ENCODE measurements at places on chromosomes 3 and 15.

DNA sequence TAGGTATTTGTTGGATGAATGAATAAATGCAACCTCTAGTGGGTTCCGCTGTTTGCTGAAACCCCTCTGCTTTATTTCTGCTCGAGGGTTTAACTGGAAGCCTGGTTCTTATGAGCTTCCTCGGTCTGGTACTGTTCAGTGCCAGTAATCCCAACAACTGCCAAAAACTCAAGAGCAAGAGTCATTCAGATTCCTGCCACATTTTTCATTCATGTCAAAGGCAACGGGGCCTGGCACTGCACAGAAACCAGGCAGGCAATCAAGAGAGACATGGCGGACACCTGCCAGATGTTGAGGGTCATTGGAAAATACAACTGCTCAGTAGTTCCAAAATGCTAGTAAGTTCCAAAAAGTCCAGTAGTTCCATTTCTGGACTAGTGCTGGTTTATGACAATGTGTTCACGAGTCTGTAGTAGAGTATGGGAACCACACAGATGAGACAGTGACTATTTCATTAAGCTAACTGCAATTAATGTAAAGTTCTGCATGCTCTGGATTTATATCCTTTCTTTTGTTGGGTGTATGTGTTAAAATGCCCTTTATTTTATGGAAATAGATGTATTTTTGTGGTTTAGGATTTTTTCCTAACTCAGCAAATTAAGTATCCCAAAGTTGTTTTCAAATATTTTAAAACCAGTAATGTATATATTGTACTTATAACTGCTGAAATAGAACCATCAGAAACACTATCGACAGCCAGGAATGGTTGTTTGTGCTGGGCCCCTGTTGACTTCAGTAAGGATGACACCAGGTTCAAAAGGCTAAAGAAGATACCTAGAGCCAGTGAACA, 22.7 kb upstream of the TMEM41A start:
- DNase-seq: no peak

DNA sequence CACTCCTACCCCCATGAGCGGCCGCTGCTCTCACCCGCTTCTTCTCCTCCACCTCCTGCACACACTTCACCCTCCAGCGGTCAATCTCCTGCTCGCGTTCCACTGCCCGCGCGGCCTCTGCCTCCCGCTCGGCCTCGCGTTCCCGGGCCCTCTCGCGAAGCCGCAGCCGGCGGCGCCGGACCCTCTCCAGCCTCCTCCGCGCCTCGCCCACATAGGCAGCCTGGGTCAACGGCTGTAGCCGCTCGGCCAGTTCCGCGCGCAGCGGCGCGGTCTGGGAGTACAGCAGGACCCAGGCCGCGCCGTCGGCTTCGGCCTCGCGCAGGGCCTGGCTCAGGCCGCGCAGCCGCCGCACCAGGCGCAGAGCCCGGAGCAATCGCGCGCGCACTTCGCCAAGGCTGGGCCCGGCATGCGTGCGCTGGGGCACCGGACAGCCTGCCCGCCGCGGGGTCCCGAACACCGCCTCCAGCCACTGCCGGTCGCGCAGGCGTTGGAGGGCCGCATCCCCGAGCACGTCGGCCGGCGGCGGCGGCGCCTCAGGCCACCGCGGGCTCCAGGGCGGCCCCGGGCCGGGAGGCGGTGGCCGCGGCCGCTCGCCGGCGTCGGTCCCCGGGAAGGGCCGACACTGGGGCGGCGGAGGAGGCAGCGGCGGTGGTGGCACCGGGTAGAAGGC, 595 bp downstream of the PDCD7 start:
- no peak for DNase-seq

DNA sequence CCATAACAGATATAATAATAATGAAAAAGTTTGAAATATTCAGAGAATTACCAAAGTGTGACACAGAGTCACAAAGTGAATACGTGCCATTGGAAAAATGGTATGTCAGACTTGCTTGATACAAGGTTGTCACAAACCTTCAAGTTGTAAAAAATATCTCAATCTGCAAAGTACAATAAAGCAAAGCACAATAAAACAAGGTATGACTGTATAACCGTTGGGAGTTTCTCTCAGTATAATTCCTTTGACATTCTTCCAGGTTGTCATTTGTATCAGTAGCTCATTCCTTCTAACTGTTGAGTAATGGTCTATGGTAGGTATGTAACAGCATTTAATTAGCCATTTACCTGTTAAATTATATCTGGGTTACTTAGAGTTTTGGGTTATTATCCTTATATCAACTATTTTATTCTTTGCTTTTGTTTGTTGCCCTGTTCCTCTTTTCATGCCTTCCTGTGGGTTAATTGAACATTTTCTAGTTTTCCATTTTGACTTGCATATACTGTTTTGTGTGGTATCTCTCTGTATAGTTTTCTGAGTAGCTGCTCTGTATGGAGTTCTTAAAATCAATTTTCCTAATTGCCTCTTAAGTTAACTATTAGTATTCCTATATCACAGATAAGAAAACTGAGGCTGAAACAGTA, 112.5 kb downstream of the SUCNR1 start:
- no peak for DNase-seq

GRCh38 chr3:167820102-167820865, 84.8 kb downstream of the SERPINI1 start:
- DNase-seq: no peak

DNA sequence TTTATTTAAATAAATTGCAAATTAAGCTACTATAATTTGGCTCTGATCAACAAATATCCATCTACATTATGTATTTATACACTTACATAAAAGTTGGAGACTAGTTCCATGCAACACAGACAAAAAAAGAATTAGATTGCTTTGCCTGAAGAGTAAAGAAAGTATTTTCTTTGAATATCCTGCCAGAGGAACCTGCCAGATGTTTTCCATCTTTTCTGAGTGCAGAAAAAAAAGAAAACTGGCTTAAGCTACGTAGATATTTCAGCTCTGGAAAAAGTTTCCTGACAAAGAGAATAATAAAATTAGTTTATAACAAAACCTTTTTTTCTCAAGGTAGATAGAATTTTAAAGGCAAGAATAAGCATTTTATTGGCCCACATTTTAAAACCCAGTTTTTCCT, 607.5 kb upstream of the NAALADL2 start:
- no peak for DNase-seq

DNA sequence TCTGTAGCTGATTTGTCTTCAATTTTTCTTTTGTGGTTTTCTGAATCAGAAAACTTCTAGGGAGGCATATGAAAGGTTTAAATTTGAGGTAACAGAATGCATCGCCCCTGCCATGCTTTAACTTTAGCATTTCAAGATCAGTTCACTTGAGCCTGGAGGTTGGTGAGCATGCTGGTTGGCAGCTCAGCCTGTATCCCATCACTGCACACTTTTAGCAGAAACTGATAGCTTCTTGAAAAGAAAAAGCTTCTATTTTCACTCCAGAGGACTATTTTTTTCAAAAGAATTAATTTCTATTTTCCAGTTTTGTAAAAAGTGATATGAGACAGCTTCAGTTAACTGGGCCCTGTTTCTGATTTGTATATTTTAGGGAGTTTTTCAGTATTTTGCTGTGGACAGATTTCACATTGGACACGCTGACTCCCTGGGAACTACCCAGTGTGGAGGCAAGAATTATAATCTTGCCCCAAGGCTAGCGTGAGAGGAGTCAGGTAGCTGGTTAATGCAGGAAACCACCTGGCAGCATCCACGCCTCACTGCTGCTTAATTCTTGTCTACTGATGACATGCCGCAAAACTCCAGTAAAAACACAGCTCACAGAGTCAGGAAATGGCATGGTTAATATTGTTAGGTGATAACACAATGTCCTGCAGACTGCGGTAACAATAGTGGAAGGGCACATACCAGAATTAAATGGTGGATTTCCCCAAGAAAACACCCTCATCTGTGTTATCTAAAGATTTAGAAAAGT, 71.4 kb downstream of the DUT start:
- no peak for DNase-seq

DNA sequence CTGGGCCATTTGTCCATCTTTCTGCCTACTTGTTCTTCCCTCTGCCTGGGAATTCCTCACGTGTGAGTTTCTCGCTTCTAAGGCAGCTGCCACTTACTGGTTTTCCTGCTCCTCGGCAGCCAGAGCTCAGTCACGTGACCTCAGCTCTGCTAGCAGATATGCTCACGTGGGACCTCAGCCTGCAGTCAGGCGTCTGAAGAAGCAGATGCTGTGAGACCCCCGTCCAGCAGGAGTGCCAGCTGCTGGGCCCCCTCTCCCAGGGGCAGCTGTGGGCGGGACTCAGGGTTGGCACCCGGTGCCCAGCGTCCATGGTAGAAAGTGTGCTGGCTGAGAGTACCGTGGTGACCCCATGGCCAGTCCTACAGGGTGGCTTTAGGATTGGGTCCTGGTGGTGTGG, 161.3 kb upstream of the TLE3 start:
- no peak for DNase-seq

- no peak for DNase-seq
Observed at GRCh38 chr3:123571973-123572365, 12.9 kb downstream of the HACD2 start.

DNA sequence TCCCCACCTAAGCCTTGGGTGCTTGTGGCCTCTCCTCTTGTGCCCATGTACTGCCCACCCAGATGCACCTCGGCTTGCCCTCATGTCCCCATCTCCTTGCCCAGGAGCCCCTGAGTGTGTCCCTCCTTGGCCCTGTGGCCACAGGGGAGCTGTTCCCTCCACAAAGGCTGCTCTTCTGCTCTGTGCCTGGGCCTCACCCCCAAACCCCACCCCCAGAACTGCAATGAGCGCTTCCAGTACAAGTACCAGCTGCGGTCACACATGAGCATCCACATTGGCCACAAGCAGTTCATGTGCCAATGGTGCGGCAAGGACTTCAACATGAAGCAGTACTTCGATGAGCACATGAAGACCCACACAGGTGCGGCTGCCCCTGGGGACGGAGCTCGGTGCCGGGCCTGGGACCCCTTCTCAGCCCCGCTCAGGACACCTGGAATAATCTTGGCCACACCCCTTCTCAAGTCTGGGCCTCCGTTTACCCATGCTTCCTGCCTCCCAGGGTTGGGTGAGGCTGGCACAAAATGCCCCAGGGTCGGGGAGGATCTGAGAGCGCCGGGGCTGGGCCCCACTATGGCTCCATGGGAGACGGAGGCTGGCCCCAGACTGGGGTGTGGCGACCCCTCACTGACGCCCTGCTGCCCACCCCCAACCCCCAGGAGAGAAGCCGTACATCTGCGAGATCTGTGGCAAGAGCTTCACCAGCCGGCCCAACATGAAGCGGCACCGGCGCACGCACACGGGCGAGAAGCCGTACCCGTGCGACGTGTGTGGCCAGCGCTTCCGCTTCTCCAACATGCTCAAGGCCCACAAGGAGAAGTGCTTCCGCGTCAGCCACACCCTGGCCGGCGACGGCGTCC, 10.3 kb downstream of the ZBTB47 start:
- DNase-seq: no peak

GRCh38 chr3:131912255-131912654, 122.6 kb downstream of the CPNE4 start:
- no peak for DNase-seq

GRCh38 chr3:101133652-101134051, 140.4 kb upstream of the ABI3BP start:
- DNase-seq: no peak

GRCh38 chr15:70383856-70384255, 286.1 kb upstream of the TLE3 start:
- no peak for DNase-seq

DNA sequence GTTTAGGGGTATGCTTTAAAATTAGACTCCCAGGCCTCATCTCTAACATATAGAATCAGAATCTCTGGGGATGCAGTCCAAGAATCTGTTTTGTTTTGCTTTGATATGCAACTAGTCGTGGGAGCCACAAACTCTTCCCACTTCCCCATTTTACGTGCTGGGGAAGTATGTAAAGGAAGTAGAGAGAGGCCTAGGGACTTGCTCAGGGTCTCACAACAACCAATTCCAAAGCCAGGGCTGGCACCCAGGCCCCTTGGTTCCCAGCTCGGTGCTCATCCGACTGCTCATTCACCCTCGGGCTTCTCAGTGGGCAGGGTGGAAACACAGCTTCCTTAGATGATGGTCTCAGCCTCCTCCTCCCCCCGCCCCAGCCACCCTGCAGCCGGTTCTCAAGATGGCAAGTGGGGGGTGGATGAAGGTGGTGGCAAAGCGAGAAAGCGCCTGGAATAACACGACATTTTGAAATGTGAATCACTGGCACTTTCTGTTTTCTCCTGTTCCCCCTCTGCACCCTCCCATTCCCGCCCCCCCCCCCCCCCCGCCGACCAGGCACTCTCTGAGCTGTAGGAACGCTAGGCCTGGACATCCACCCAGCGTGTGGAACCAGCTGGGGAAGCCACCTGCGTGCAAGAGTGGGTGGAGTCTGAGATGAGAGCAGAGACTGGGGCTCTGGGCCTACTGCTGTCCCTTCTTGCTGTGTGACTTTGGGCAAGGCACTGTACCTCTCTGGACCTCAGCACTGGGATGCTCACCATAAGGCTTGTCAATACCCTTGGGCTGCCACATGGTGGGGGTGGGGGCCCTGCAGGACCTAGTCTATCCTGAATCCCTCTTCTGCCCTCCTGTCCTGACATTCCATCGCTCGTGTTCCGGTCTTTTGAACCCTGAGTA, 214.5 kb downstream of the RPLP1 start:
- DNase-seq: no peak
